ENCODE measurements at places on chromosomes 4 and X.

GRCh38 chr4:66564901-66565651 is 894.8 kb upstream of the EPHA5 start:
- DNase-seq, result no peak

- DNase-seq, result no peak
Measured at GRCh38 chr4:143435955-143436354, 77.5 kb upstream of the SMARCA5 start.

- DNase-seq, result no peak
Measured at GRCh38 chr4:101315786-101316185, 31.5 kb downstream of the PPP3CA start.

GRCh38 chr4:183700407-183700806 is 41.3 kb downstream of the TRAPPC11 start:
- DNase-seq, result no peak

DNA sequence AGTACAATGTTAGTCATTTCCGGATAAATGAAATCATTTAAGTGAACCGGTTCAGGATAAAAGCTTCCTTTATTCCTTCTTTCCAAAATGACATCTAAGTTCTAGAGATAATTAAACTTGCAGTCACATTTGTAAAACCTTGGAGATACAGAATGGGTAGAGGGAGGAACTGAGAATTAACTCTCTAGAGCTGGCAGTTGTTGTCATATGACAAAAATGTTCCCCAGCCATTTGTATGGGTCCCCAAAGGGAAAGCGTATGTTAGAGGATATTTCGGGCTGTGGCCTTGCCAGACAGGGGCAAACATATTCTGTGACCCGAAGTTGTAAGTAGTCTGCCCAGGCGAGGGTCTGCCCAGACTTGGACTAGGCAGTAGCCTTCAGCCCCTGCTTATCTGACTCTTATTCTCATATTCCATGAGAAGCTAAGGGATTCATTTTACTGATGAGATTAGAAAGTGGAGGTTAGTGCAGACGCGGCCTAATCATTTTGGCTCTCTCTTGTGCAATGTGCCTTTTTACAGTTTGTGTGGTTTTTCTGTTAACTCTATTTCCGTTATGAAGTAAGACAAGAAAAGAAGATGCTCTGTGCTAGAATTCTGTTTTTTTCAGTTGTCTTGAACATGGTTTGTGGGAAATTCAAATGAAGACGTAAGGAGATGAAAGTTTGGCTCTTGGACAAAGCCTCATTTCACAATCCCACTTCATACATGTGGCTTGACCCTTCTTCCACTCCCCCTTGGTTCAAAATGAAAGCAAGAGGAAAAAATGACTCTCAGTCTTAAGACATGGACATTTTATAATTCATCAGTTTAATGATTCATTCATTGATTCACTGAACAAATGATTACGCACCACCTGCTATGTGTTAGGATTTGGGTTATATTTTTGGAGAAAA is 2394.2 kb upstream of the AGA start:
- DNase-seq, result no peak

DNA sequence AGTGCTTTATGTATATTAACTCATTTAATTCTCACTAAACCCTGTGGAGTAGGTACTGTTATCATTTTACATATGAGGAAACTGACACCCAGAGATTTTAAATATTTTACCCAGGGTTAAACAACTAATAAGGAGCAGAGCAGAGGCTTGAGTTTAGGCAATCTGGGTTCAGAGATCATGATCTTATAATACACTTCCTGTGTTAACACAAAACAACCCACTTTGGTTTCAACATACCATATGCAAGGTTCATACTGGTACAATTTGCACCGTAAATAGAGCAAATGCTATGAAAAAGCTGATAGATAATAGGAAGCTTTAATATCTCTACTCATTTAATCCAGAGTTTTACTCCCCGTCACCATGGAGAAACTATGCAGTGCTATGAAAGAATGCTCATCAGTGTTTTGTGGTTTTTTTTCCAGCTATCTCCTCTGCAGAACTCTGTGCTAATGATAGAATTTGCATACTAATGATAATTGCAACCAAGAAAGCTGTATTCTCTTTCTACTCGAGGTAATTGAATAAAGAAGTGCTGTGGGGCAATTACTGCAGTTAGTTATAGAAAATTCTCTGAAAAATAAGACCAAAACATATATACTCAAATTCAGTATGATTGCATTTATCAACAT is 138.8 kb upstream of the MAP9 start:
- DNase-seq, result no peak

- peak; percentile 17 for DNase-seq
Measured at GRCh38 chr4:38785901-38786402, 3.2 kb upstream of the TLR10 start.

- no peak for DNase-seq
Measured at GRCh38 chrX:133681421-133681820, 266.1 kb upstream of the GPC4 start.

DNA sequence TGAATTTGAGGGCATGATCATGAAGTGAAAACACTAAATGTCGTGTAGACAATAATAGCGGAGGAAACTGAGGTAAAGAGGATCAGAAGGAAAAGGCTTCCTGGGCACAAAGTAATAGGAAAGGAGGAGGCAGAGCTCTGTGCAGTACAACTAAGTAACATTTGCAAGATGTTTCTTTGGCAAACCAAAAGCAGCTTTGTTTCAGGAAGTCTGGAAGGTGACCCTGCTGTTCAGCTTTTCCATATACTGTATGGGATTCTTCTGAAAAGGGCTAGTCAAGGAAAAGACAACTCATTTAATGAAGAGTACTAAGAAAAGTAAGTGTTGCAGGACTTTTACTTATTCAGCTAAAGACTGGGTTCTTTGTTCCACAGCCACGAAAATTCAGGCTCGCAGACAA is 463.1 kb downstream of the PCDH7 start:
- no peak for DNase-seq

- DNase-seq, result no peak
Measured at GRCh38 chr4:158870626-158871334, 102.0 kb downstream of the FNIP2 start.

DNA sequence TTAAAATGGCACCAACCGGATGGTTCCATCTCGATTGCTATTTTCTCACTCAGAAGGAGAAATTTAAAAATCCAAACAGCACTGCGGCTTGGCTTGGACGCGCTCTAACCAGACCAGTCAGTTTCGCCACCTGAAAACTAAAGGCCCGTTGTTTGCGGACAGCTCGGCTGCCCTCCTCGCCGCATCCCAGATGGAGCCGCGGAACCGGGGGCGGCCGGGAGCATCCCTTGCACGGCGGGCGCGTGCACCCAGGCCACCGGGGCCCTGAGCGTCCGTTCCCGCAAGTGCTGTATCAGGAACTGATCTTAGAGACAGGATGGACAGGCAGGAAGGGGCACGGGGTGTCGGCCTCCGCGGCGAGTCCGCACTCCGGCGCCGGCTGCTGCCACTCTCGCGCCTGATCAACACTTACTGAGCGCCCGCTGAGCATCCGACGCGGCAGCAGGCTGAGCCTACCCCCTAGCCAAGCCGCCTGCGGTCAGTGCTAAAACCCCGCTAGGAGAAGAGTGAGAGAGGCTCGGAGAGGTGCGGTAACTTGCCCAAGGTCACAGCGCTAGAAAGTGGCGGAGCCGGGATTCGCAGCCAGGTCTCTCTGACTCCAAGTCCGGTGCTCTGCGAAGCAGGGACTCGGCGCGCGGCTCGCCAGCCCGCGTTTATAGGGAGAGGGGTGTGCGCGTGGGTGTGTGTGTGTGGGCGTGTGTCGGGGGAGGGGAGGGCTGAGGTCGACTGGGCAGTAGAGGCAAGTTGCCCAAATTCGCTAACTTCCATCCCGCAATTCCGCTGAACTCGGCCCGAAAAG is at the start of gene CITED1:
TSS of gene CITED1 (minus strand) at position 629 of the 799 bp plus-strand sequence. CDS start 3,045 bp downstream, outside the sequence.
- DNase-seq, result no peak

- DNase-seq, result no peak
Measured at GRCh38 chrX:136196691-136197155, 49.4 kb downstream of the FHL1 start.

- no peak for DNase-seq
Measured at GRCh38 chr4:25928379-25929297, 14.6 kb downstream of the SMIM20 start.
